ENCODE measurements at places on chromosomes 16 and 17.

DNA sequence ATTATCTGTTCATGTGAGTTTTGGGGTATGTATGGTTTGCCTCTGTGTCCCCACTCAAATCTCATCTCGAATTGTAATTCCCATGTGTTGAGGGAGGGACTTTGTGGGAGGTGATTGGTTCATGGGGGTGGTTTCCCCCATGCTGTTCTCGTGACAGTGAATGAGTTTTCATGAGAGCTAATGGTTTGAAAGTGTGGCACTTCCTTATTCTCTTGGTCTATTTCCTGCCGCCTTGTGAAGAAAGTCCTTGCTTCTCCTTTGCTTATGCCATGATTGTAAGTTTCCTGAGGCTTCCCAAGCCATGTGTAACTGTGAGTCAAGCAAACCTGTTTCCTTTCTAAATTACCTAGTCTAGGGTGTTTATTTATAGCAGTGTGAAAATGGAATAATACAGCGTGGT is 128.1 kb upstream of the HS3ST4 start:
- DNase-seq = no peak

DNA sequence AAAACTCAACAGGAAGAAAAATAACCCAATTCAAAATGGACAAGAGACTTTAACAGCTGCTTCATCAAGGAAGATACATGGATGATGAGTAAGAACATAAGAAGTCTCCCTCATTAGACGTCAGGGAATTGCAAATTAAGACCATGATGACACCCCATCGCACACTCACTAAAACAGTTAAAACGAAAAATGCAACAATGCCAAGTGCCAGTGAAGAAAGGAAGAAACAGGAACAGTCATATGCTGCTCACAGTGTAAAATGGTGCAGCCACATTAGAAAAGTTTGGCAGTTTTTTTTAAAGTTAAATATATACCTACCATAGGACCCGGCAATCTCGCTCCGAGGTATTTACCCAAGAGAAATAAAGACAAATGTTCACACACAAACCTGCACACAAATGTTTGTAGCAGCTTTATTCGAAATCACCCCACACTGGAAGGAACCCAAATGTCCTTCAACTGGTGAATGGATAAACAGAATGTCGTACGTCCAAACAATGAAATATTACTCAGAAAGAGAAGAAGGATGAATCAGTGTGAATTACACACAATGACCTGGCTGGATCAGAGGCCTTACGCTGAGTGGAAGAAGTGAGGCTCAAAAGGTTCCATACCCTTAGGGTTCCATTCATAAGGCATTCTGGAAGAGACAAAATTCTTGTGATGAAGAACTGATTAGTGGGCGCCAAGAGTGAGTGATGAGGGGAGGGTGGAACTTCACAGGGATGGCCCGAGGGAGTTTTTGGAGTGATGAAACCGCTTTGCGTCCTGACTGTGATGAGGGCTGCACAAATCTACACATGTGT is 110.3 kb downstream of the C16orf95 start:
- DNase-seq = no peak

DNA sequence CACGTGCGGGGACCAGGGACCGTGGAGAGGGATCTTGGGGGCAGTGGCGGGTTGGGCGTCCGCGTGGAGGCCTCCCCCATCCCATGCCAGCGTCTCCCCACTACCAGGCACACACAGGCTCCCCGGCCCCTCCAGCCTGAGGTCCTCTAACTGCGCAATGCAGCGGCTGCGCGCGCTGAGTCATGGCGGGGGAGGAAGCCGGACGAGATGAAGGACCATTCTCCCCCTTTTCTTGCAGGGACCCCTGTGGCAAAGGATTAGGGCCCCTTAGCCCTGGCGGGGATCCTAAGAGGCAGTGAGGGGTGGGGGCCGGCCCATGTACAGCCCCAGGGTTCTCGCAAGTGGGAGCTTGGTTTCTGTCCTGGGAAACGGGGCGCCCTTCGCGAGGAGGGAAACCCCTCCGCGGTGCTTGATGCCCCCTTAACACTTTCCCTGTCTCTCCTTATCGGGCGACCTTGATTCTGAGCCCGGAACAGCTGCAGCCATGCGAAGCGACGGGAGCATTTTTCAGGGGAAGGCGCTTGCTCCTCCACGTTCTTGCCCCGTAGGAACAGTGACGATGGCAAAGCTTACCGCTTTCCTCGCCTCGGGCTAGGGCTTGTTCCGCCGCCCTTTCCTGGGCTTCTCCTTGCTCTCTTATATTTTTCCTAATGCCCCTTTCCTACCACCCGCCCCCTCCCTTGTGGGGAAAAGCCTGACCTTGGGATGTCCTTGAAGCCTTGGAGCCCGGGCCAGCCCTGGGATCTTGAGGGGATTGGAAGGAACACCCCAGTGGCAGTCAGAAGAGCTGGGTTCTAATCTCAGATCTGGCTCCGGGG is 592 bp downstream of the ALDOA start:
- DNase-seq = no peak

DNA sequence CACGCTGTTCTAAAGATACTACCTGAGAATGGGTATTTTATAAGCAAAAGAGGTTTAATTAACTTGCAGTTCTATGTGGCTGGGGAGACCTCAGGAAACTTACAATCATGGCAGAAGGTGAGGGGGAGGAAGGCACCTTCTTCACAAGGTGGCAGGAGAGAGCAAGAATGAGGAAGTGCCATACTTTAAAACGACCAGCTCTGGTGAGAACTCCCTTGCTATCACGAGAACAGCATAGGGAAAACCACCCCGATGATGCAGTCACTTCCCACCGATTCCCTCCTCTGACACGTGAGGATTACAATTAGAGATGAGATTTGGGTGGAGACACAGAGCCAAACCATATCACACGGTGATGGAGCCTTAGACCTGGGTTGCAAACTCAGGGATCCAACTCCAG is 317.5 kb upstream of the EEF2KMT start:
- no peak for DNase-seq

DNA sequence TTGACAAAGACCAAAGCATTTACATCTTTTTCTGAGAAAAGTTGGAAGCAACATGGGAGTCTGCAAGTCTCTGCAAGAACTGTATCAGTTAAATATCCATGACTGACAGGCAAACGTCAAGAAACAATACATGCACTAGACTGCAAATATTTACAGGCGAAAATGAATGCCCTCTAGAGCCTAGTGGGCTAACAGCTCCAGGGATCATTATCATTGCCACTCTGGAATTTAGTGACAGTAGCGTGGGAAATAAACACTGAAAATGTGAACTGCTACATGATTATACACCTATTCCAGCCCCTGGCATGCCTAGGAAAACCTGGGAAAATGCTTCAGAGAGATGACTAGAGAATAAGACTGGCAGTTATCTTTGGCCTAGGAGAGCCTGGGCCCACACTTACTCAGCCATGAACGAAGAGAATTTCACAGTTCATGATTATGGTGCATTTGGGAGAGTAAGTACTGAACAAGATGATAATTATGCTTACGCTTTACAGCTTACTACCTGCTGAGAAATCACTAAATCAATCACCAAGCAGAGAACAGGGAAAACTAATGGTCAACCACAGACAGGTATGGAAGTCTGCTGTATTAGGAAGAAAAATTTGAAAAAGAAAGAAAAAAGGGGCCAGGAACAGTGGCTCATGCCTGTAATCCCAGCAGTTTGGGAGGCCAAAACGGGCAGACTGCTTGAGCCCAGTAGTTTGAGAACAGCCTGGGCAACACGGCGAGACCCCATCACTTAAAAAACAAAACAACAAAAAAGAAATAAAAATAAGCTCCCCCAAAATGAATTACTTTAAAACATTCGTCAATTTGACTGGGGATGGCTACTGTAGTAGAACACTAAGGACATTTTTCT is 66.6 kb upstream of the CLEC18B start:
- DNase-seq = no peak

- no peak for DNase-seq
Measured at GRCh38 chr17:59527931-59528330, 37.5 kb upstream of the DHX40 start.

DNA sequence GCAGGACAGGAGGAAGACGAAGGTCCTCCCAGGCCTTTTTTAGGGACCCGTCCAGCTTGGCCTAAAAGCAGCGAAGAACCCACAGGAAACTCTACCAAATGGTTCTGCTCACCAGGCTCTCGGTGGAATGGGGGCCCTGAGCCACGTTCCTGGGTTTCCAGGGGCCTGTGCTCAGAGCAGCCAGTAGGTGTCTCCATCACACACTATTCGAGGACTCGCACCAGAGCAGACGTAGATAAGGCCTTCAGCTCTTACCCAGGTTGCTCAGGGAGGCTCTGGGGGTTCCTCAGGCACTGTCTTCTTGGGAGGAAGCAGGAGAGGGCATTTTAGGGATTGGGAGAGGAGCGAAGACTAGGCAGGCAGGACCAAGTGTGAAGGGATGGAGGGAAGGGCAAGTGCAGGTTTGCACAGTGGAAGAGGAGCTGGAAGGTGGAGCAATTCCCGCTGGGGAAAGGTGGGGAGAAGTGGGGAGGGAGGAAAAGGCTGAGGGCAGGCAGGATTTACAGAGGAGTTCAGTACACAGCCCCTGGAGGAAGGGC is 157.1 kb downstream of the RGS9 start:
- DNase-seq = no peak

DNA sequence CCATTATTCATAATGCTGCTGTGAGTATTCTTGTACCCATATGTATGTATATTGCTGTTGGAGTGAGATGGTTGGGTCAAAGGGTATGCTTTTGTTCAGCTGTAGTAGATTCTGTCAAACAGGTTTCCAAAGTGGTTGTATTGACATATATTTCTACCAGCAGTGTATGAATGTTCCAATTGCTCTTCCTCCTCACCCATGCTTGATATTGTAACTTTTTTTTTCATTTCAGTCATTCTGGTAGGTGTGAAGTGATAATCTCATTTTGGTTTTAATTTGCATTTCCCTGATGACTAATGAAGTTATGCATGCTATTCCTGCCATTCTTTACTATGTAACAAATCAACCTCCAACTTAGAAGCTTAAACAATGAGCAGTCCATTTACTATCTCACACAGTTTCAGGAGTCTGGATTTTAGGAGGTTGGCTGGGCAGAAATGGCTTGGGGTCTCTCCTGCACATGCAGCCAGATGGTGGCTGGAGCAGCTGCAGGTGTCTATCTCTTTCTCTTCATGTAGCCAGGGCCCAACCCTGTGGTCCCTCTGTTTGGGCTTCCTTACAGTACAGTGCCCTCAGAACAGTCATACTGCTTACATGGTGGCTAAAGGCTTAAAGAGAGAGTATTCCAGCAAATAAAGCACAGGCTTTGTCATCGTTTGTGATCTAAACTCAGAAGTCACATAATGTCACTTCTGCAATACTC is 21.2 kb downstream of the ERAL1 start:
- no peak for DNase-seq

Data from vagina (tissue), 2 donors.